ENCODE measurements at places on chromosomes 2 and 18.

DNA sequence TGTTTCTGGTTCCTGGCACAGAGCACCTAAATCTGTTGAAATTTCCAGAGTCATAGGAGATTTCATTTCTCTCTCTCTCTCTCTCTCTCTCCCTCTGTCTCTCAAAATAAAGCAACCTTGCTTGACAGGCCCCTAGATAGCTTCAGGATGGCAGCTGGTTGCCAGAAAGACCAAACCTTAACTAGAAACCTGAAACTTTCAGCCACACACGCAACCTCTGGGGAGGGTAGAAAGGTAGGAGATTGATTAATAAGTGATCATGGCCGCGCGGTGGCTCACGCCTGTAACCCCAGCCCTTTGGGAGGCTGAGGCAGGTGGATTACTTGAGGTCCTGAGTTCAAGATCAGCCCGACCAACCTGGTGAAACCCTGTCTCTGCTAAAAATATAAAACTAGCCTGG lies 1885.4 kb upstream of the CELF4 start:
- DNase-seq: no peak

GRCh38 chr2:222313816-222314215 lies 15.0 kb upstream of the PAX3 start:
- DNase-seq: no peak

GRCh38 chr2:237876061-237876526 lies 16.7 kb downstream of the RAMP1 start:
- DNase-seq: no peak

- DNase-seq: no peak
Measured at GRCh38 chr18:51048190-51048589, 18.2 kb downstream of the SMAD4 start.
